ENCODE measurements at places on chromosomes 12 and 14.

DNA sequence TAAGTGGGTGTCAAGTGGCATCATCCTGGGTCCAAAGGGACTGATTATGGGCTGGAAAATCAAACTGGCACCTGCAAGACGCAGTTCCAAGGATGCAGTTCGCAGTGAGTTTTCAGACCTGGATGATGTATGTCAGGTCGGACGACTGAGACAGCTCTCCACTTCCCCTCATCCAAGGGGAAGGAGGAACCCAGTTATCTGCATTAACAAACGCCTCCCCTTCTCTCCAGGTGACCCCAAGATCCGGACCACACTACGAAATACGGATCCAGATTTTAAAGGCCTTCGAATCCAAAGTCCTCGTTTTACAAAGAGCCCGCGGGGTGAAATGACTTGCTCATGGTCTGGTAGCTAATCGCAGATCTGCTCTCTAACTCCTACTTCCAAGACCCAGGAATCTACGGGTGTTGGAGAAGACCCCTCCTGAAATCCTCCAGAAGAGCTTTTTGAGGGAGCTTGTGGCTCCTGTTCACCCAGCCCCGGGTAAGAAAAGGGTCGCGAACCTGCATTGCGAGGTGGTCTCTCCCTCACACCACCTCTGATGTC is 460 bp upstream of the SYNE2 start:
- peak; percentile 7 for DNase-seq

GRCh38 chr12:47376927-47377326 is 297.2 kb upstream of the AMIGO2 start:
- DNase-seq, result no peak

DNA sequence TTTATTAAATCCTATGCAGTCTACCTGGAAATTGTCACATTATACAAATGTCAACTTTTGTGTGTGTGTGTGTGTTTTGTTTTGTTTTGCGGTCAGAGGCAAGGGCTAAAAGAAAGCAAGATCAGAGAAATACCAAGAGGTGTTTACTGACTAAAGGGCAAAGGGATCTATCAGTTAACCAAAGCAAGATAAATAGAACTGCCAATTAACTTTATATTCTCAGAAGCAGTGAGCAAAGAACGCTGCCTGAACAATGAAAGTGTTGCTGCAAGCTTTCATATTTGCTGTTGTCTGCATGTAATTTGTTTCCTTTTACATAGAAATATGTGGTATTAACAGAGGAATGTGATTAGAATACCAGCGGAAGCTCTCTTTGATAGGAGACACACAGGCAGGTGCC is 30.9 kb downstream of the CCDC60 start:
- DNase-seq, result no peak

DNA sequence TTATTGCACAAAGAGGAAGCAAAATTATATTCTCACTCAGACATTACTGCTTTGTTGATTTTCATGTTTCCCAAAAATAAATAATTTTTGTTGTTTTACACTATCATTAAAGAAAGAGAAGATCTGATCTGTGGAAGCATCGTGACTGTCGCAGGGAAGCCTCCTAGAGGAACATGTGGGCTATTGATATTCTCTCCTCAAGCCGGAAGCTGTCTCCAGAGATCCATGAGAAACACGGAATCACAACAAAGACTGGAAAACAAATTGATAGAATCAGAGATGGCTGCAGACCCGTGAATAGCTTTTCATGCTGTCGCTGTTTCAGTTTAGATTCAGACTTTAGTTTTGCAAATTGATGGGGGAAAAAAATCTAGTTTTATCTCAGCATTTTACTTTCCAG is 235.2 kb upstream of the TMPO start:
- DNase-seq, result no peak

DNA sequence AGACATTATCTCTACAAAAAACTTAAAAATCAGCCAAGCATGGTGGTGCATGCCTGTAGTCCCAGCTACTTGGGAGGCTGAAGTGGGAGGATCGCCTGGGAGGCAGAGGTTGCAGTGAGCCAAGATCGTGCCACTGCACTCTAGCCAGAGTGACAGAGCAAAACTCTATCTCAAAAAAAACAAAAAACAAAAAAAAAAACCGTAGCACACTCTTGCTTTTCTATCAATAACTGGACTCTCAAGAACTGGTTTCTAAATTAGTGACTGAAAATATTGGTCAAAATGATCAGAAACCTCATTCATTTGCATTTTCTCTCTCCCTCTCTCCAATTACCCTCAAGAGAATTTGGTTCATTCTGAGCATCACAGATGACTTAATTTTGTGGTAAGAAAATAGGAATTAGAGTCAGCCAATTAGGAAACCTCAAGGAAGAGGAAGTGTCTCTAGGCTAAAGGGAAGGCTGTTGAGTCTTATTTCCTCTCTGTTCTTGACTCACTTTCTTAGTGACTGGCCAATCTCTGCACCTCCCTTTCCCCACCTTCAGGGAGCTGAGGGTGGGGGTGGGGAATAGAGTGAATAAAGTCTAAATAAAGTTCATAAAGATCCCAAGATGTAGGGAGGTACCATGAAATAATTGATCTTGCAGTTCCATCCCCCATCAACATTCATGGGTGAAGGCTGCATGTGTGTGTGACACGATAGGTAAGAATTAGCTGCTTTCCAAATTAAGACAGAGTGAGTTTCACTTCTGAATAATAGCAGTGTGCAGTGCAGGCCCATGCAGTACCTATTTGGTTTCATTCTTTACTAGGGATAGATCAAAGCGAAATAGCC is 6.8 kb upstream of the PSMA6 start:
- DNase-seq, result peak; percentile 83

All from hematopoietic multipotent progenitor cell treated with erythropoietin and hydrocortisone succinate and interleukin-3 and kit ligand, for 4 days (in vitro differentiated cells).